ENCODE measurements at places on chromosomes 3 and 15.

DNA sequence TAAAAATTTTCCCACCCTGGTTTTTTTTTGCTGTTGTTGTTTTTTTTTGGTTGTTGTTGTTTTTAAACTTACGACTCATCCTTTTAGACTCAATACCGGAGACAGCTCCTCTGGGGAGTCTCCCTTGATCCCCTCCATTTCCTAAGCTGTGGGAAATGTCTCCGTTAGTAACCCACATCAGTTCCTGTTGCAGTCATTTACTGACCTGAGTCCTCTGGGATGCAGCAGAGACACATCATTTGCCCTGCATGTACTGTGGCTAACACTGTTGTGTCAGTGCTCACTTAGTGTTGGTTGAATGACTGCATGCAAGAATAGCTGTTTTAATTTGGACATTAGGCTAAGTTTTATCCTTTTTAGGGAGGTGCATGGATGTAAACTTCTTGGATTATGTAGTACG, 83.8 kb downstream of the MBNL1 start:
- DNase-seq: no peak

GRCh38 chr3:60399292-60399691, 852.0 kb downstream of the FHIT start:
- no peak for DNase-seq

- no peak for DNase-seq
These were observed 85.6 kb upstream of the DNAJC19 start for GRCh38 chr3:181075098-181075497.

DNA sequence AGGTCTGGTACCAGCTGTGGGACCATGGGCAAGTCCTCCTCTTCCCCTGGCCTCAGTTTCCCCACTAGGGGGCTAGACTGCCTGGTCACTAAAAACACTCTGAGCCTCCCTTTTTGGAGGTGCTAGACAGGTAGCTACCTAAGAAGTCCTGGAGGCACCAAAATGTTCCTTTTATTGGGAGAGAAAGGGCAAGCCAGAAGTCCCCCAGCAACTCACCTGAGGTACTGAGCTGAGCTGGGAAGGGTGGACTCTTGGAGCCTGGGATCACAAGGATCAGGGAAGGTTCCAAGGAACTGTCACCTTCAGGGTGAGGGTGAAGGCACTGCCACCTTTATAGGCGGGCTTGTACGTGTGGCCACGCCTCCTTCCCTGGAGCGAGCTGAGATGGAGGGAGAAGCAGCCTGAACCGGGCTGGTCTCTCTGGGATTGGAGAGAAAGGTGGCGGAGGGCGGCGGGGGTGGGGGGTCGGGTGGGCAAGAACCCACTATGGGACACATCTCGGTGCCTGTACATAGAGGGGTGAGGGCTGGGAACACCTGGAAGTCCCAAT, at the start of gene CYP1A1:
TSS of gene CYP1A1 (minus strand) at position 304 of the 550 bp plus-strand sequence. CDS start 2,431 bp downstream, outside the sequence.
- no peak for DNase-seq

DNA sequence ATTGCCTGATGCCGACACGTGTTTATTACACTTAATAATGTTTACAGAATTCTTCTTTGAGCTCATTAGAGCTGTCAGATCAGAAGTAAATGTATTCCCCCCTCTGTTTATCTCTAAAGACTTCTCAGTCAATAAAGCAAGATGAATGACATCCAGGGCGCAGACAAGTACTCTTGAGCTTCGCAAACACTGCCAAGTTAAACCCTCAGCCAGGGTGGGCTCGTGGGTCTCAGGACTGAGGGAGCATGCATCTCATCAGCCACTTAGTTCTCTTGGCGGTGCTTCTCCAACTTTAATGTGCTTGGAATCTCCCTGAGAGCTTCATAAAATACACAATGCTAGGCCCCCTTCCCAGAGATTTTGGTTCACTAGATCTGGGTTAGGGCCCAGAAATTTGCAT, 333.9 kb upstream of the THRB start:
- no peak for DNase-seq

GRCh38 chr3:47578691-47579632, at the start of gene CSPG5:
Gene CSPG5 (minus strand): TSS chr3:47578865. CDS start chr3:47578693, 172 bp downstream.
- no peak for DNase-seq

- DNase-seq: no peak
These were observed 9.7 kb upstream of the CD80 start for GRCh38 chr3:119569156-119569555.

DNA sequence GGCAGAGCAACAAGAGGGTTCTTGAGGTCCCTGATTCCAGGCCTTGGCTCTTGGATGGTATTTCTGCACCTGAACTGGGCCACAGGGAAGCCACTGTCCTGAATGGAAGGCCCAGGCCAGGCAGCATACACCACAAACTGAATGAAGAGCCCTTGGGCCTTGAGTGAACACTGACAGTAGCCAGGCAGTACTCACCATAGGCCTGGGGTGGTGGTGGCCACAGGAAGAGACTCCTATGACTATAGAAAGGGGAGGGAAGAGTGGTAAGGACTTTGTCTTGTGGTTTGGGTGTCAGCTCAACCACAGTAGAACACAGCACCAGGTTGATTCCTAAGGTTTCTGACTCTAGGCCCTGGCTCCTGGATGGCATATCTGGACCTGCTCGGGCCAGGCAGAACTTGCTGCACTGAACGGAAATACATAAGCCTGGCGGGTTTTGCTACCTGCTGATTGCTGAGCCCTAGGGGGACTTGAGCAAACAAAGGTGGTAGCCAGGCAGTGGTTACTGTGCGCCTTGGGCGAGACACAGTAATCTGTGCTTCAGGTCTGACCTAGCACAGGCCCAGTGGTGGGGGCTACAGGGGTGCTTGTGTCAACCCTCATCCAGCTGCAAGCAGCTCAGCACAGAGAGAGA, 241.4 kb downstream of the ISL2 start:
- DNase-seq: no peak

GRCh38 chr15:29849218-29849617, 26.9 kb upstream of the TJP1 start:
- DNase-seq: no peak

DNA sequence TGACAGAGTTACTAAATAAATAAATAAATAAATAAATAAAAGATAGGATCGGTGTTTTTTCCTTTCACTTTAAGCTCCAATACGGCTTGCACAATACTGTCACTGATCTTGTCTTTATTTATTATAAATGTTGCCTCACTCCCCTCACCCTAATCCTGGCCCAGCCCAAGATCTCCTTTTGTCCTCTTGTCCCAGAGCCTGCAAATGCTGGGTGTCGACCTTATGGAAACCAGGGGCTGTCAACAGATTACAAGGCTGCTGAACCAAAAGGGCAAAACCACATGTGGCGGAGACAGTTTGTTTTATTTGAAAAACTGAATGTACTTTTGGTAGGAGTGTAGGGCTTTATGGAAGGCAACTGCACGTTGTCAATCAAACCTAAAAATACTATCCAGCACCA, 75.9 kb downstream of the RFTN1 start:
- no peak for DNase-seq

DNA sequence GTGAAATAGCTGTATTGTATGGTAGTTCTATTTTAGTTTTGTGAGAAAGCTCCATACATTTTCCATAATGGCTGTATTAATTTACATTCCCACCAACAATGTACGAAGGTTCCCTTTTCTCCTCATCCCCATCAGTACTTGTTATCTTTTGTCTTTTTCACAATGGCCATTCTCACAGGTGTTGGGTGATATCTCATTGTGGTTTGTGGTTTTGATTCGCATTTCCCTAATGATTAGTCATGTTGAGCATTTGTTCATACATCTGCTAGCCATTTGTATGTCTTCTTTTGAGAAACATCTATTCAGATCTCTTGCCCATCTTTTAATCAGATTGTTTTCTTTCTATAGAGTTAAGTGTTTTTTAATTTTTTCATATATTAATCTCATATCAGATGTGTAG, 931.9 kb downstream of the IGSF11 start:
- no peak for DNase-seq

GRCh38 chr15:40472171-40472727, 1.5 kb downstream of the CHST14 start:
- no peak for DNase-seq

- no peak for DNase-seq
These were observed 82.7 kb upstream of the MBNL1 start for GRCh38 chr3:152185891-152186630.

- no peak for DNase-seq
These were observed 663.7 kb downstream of the AGBL1 start for GRCh38 chr15:86743283-86743903.

- DNase-seq: no peak
These were observed 295.0 kb upstream of the ICE2 start for GRCh38 chr15:60773901-60774300.

- no peak for DNase-seq
These were observed 394.9 kb downstream of the LSAMP start for GRCh38 chr3:116050311-116050915.

DNA sequence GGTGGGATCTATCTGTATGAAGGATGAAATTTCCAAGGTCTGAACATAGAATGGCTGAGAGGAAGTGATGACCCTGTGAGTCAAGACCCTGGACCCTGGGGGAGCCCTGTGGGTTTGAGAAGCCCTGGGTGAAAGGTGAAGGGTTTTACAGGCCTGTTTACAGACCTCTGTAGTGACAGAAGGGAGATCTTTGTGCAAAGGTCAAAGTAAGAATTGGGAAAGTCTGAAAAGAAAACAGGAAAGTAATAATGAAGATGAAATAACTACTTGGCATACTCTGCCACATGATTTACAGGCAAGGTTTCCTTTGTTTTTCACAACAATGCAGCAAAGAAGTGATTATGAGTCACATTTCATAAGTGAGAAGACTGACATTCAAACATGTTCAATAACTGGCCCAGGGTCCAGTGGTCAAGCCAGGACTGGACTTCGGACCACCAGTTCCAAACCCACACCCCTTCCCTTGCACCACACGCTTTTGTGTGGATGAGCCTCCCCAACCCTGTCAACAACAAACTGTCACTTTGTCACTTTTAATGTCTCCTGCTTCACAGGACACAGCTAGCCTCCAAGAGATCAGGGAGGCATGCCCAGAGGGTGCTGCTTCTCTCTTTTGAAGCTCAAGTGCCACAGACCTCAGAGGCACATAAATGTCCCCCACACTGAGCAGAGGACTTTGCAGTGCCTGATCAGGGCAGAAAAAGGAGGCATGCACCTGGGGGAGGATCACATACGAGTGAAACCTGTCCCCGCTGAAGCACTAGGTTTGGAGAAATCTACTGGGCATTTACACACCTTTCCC, 21.5 kb downstream of the CD86 start:
- DNase-seq: no peak

- no peak for DNase-seq
These were observed 89.0 kb upstream of the ANKRD34C start for GRCh38 chr15:79193549-79193948.

DNA sequence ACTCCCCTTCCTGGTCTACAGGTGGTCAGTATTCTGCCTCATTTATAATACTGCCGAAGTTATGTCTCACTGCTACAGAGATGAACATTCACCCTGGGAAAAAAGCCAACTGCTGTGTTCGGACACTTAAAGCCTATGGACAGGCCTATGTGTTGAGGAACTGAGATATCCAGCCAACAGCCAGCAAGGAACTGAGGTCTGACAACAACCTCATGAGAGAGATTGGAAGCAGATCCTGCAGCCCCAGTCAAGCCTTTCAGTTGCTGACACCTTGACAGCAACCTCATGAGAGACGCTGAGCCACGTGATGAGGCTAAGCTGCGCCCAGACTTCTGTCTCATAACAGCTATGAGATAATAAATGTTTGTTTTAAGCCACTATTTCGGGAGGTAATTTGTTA, 18.2 kb upstream of the FHIT start:
- DNase-seq: no peak

GRCh38 chr3:21704796-21705195, 46.2 kb downstream of the ZNF385D start:
- no peak for DNase-seq

- DNase-seq: no peak
These were observed 145.1 kb downstream of the NFKBIZ start for GRCh38 chr3:101994386-101994785.

- no peak for DNase-seq
These were observed 38.8 kb downstream of the EID1 start for GRCh38 chr15:48916721-48917120.

- DNase-seq: no peak
These were observed 165.5 kb downstream of the ALCAM start for GRCh38 chr3:105532251-105532650.

- no peak for DNase-seq
These were observed 290.3 kb upstream of the TLE3 start for GRCh38 chr15:70387993-70388392.

GRCh38 chr15:49830391-49830790, 209.5 kb downstream of the DTWD1 start:
- DNase-seq: no peak

DNA sequence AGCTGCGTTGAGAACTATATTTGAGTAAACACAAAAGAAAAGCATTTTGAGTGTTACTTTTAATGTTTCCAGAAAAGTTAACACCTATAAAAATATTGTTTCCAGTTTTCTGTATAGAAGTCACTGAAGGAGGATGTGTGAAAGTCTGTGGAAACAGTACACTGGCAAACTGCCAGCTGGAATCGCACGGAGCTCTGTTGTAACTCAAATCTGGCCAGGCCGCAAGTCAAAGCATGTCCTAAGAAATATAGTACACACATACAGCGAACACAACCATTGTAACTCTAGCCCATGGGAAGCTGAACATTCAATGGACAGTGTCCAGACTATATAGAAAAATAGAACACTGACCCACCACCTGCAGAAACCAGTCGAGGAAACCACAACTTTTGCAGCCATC, 657.2 kb downstream of the FHIT start:
- no peak for DNase-seq

GRCh38 chr3:78785004-78785403, 982.8 kb downstream of the ROBO1 start:
- DNase-seq: no peak

DNA sequence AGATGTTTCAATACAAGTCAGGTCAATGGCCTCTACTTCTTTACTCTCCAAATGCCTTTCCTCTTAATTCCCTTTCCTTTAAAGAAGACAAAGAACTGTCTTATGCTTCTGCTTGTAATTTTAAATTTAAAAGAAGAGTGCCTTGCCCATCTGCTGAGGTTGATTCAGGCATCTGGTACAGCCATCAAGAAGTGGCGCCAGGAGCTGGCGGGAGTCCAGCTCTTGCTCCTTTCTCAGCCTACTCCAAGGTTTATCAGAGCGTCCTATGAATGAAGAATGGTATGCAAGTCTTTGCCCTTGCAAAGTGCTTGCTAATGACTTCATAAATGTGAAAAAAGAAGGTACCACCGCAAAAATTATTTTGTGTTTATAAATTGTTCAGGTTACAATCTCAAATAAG, 294.6 kb upstream of the TGFBR2 start:
- DNase-seq: no peak

- no peak for DNase-seq
These were observed 186.6 kb upstream of the NSMCE3 start for GRCh38 chr15:29456255-29456654.

DNA sequence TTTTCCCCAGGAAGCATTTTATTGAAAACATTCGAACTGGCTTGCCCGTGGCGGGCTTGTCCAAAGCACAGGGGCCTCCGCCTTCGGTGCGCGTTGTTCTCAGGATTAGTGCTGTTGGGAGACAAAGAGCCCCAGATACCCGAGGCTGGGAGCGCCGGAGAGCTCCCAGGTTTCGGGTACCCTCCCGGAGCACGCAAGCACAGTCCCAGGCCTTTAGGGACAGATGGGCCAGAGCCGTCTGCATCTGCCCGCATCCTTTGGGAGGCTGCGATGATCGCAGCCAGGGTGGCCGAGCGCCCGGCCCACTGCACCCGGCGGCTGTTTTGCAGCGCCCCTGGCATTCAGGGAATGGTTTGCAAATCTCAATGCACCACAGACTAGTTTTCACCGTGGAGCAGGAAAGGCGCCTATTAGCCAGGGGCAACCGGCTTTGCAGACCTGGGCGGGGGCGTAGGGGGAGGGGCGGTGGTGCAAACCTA, 5.0 kb upstream of the FEZF2 start:
- no peak for DNase-seq

Measured in epithelial cell of proximal tubule (primary cell).